ENCODE measurements at places on chromosomes 3 and 15.

- DNase-seq: no peak
Observed at GRCh38 chr3:6035626-6036025, 825.3 kb upstream of the GRM7 start.

DNA sequence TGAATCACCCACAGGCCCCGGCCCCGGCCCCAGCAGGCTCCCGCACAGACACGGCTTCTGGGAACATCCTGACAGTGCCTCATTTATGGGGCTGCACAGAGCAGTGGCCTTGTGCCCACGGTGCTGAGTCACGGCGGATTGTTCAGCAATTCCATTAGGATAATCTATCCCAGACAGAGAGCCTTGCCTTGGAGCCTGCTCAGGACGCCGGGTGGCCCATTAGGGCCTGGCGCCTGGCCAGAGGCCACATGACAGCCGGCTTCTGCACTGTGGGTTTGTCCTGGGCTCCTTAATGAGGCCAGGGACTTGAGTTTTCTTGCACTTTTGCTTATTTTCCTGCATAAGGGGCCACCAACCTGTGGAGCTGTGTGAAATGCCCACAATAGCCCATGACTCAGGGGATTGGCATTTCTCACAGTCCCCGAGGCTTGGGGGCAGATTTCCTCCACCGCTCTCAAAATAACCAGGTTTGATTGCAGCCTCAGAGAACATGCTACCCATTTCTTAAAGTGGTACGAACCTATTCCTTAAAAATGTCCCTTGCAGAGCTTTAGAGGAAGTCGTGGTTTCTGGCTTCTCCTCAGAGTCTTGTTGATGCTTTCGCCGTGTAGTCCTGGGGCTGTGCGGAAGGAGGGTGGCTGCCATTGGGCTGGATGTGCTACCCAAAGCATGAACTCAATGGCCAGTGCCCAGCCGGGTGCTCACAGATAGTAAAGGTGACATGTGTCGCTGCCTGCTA is 19.0 kb downstream of the SYNM start:
- peak; percentile 92 for DNase-seq

GRCh38 chr3:160455846-160456245 is 6.3 kb upstream of the TRIM59 start:
- DNase-seq: no peak

DNA sequence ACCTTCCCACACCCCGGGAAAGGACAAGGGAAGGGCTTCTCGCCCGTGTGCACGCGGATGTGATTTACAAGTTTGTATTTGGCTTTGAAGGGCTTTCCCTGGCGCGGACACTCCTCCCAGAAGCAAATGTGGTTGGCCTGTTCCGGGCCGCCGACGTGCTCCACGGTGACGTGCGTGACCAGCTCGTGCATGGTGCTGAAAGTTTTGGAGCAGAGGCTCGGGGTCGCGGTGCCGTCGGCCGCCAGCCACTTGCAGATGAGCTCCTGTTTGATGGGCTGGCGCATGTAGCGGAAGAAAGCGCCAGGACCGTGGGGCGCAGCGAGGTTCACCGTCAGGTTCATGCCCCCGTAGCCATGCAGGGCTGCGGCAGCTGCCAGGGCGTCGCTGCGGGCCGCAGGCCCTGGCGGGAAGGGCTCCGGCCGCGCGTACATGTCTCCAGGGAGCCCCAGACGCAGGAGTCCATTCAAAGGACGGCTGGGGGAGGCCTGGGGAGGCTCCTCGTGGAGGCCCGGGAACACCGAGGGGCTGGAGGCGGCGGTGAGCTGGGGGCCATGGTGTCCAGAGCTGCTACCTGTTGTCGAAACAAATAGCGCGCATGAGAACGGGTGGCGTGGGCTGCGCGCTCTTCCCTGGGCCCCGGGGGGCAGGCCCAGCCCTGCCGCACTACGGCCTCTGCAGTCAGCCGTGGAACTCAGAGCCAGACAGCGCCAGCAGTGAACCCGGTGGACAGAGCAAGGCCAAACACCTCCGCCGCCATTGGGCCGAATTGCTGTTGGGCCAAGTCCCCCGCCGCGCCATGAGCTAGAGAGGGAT is 10.2 kb downstream of the ZIC4 start:
- DNase-seq: no peak

GRCh38 chr3:149042789-149043386 is 43.4 kb downstream of the HLTF start:
- peak; percentile 26 for DNase-seq

DNA sequence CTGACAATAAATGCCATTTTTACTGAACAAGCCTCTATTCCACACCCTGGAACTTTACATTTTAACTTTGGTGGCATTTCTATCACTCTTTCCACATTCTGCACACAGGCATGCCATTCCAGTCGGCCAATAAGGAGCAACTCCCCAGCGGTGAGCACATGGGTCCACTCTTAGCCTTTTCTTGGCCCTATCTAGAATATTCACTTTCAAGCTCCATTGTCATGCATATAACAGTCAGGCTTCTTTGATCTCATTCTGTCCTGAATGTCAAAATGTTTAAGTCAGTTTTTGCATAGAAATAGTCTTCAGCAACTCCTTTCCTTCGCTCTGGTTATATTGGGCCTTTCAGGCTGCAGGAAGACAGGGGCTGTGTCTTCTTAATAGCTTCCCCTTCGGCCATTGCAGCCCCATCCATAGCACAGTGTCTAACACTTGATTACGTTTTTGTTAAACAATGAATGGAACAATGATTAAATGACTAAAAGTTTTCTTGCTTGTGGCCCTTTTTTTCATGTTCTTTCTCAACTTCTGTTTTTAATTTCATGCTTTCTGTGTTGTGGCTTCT is 427.3 kb downstream of the MFSD1 start:
- DNase-seq: no peak

- peak; percentile 11 for DNase-seq
Observed at GRCh38 chr3:62558549-62559112, 185.3 kb upstream of the FEZF2 start.

- peak; percentile 31 for DNase-seq
Observed at GRCh38 chr15:44207643-44208042, 12.6 kb upstream of the FRMD5 start.

DNA sequence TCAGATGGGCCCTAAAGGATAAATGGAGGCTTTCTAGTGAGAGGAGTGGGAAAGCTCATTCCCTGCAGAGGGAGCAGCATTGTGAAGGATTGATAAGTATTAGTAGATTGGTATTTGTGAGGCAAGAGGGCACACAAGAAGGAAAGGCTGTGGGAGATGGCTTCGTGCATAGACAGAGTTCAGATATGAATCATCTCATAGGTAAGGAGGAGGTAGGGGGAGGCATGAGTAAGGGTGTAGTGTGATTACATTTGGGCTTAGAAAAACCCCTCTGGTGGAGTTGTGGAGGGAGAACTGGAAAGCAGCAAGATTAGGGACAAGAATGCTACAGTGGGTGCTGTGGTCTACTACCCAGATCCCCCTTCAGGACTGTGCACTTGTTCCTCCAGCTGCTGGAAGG is 29.6 kb downstream of the ONECUT1 start:
- no peak for DNase-seq

- no peak for DNase-seq
Observed at GRCh38 chr15:79944622-79945021, 26.4 kb downstream of the BCL2A1 start.

GRCh38 chr3:171566803-171567422 is 106.7 kb upstream of the TNIK start:
- peak; percentile 48 for DNase-seq

GRCh38 chr3:185823078-185824044 is 1.5 kb downstream of the IGF2BP2 start:
- DNase-seq: peak; percentile 51

Data from AG08396 (cell line).